ENCODE measurements at places on chromosomes 6 and 20.

DNA sequence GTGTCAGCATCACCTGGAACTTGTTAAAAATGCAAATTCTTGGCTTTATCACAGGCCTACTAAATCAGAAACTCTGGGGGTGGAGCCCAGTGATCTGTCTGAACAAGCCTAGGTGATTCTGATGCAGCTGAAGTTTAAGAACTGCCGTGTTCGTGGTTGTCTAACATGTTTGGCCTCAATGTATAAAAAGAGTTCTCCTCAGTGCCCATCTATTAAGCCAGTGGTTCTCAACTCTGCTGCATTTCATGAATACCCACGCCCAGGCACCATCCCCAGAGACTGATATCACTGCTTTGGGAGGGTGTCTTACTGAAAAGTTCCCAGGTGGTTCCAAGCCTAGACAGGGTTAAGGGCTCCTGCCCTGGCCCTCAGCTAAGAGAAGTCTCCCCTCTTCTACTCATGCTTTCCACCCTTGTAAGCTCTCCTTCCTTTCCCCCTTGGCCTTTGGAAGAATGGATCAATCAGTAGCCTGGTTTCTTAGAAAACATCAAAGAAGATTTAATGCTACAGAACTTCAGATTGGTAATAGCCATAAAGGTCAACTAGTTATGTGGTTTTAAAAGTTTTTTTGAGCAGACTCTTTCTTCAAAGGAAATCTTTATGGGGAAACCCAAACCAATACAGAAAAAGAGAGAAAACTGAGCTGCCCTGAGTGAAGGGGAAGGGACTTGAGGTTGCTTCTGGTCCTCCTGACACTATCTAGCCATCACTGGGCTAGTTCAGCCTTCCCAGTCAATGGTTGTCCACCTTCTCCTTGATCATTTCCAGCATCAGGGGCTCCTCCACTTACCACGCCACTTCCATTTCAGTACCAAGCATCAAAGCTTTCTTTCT is 38.9 kb upstream of the TNFAIP3 start:
- no peaks in the 10 kb centered on the region for H3K36me3 ChIP-seq
- no peak overlapping the region for H3K4me3 ChIP-seq
- H3K4me1 ChIP-seq: peaks cover 4% of the 10 kb centered on the region
- H3K27me3 ChIP-seq: no peaks in the 10 kb centered on the region
- DNase-seq: no peak
- no peak overlapping the region for H3K27ac ChIP-seq

DNA sequence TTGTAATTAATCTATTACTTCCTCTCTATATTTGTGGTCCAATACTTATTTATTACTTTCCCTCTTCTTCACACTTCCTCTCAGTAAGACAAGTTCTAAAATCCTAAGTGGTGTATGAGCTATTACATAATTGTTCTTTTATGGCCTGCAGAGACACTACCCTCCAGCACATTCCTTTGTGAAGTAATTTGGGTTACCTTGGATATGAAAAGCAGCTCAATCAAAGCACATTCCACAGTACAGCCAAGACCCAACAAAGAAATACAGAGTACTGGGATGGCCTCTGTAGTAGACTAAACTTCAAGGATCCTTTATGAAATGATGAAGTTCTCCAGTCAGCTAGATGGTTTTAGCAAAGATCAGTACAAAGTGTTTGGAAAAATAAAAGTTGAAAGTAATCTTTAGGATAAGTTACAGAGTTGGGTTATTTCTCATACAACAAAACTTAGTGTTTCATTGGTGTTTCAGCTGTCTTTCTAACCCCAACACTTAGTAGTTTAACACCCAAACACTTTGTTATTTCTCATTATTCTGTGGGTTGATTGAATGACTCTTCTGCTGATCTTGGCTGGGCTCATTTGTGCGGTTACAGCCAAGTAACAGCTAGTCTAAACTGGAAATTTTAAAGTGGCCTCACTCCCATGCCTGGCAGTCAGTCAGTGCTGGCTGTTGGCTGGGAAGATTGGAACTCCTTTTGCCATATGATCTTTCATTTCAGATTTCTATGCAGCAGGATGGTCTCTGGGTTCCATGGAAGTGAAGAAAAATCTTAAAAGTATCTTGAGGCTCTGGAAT is 161.5 kb upstream of the POU3F2 start:
- H3K4me3 ChIP-seq: no peak overlapping the region
- H3K36me3 ChIP-seq: no peaks in the 10 kb centered on the region
- no peak overlapping the region for H3K27ac ChIP-seq
- H3K4me1 ChIP-seq: no peaks in the 10 kb centered on the region

DNA sequence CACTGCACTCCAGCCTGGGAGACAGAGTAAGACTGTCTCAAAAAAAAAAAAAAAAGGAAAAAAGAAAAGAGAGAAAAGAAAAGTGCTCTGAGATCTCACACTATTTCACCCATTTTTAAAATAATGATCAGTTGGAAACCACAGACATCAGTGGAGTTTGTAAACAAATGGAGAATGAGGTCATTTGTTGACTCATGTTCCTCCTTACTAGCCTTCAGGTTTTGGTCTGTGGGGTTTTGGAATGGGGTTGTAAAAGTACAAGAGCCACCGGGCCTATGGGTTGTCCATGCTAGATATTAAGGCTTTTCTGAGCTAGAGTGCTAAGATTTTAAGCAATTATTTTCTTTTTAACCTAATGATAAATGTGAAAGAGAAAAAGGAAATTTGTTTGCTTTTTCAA is 104.4 kb upstream of the PRL start:
- no peak for DNase-seq
- H3K4me1 ChIP-seq: no peaks in the 10 kb centered on the region
- H3K27ac ChIP-seq: no peak overlapping the region

- DNase-seq: no peak
- no peaks in the 10 kb centered on the region for H3K27me3 ChIP-seq
- no peak overlapping the region for H3K27ac ChIP-seq
- H3K36me3 ChIP-seq: peaks cover 33% of the 10 kb centered on the region
- H3K4me3 ChIP-seq: no peak overlapping the region
These were observed 65.6 kb downstream of the ZNF292 start for GRCh38 chr6:87220997-87221396.

- H3K27me3 ChIP-seq: no peaks in the 10 kb centered on the region
- no peak for DNase-seq
- no peak overlapping the region for H3K4me3 ChIP-seq
- peaks cover 69% of the 10 kb centered on the region for H3K4me1 ChIP-seq
- peaks cover 2% of the 10 kb centered on the region for H3K36me3 ChIP-seq
These were observed 12.4 kb upstream of the MAPK13 start for GRCh38 chr6:36117658-36118549.

GRCh38 chr6:140909156-140909555 is 1223.6 kb upstream of the GJE1 start:
- H3K27me3 ChIP-seq: no peaks in the 10 kb centered on the region
- no peak overlapping the region for H3K27ac ChIP-seq
- no peaks in the 10 kb centered on the region for H3K4me1 ChIP-seq
- H3K36me3 ChIP-seq: no peaks in the 10 kb centered on the region
- DNase-seq: no peak

GRCh38 chr6:116975600-116975999 is 98.6 kb downstream of the RFX6 start:
- peaks cover 4% of the 10 kb centered on the region for H3K4me1 ChIP-seq
- no peak overlapping the region for H3K27ac ChIP-seq
- no peaks in the 10 kb centered on the region for H3K36me3 ChIP-seq
- peaks cover 6% of the 10 kb centered on the region for H3K27me3 ChIP-seq

- DNase-seq: no peak
- no peak overlapping the region for H3K4me3 ChIP-seq
- H3K27ac ChIP-seq: no peak overlapping the region
These were observed 95.2 kb upstream of the ADGRF4 start for GRCh38 chr6:47603227-47603626.

- peaks cover 40% of the 10 kb centered on the region for H3K36me3 ChIP-seq
- H3K4me1 ChIP-seq: no peaks in the 10 kb centered on the region
- no peaks in the 10 kb centered on the region for H3K27me3 ChIP-seq
- DNase-seq: no peak
- H3K27ac ChIP-seq: no peak overlapping the region
- no peak overlapping the region for H3K4me3 ChIP-seq
These were observed 34.2 kb upstream of the GSTA4 start for GRCh38 chr6:53029257-53029656.

DNA sequence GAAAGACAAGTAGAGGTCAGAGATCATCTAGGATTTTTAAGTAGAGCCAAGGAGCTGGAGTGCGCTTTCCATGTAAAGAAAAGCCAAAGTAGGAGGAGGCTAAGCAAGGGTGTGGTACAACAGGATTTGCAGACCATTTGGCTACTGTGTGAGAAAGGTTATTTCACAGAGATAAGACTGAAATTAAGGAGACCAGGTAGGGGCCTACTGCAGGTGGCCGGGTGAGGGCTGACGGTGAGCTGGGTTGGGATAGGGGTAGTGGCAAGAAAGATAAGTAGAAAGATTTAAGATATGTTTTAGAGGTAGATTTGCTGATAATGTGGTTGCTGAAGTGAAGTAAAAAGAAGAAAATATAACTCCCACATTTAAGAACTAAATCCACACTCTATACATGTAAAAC is 3.8 kb downstream of the BLOC1S5 start:
- peak overlapping the region; percentile 6 for H3K27ac ChIP-seq
- H3K4me3 ChIP-seq: no peak overlapping the region
- no peaks in the 10 kb centered on the region for H3K27me3 ChIP-seq
- DNase-seq: no peak
- H3K4me1 ChIP-seq: peaks cover 15% of the 10 kb centered on the region

GRCh38 chr6:6788394-6789032 is 200.0 kb downstream of the LY86 start:
- H3K36me3 ChIP-seq: no peaks in the 10 kb centered on the region
- no peaks in the 10 kb centered on the region for H3K4me1 ChIP-seq
- H3K27me3 ChIP-seq: no peaks in the 10 kb centered on the region
- H3K4me3 ChIP-seq: no peak overlapping the region
- H3K27ac ChIP-seq: no peak overlapping the region
- no peak for DNase-seq

GRCh38 chr20:48717095-48717672 is 110.6 kb downstream of the PREX1 start:
- H3K36me3 ChIP-seq: peaks cover 16% of the 10 kb centered on the region
- H3K4me3 ChIP-seq: peak overlapping the region; percentile 67
- H3K27me3 ChIP-seq: no peaks in the 10 kb centered on the region

- DNase-seq: no peak
- H3K27ac ChIP-seq: no peak overlapping the region
- no peaks in the 10 kb centered on the region for H3K27me3 ChIP-seq
- no peak overlapping the region for H3K4me3 ChIP-seq
- H3K4me1 ChIP-seq: no peaks in the 10 kb centered on the region
These were observed 903.1 kb downstream of the PHF3 start for GRCh38 chr6:64538722-64539121.

GRCh38 chr6:35757456-35758123 is 18.8 kb upstream of the CLPSL2 start:
- no peak for DNase-seq
- peaks cover 2% of the 10 kb centered on the region for H3K36me3 ChIP-seq

GRCh38 chr20:43842126-43843020 is 72.3 kb upstream of the TOX2 start:
- H3K27ac ChIP-seq: no peak overlapping the region
- peaks cover 6% of the 10 kb centered on the region for H3K27me3 ChIP-seq
- peaks cover 6% of the 10 kb centered on the region for H3K4me1 ChIP-seq
- H3K4me3 ChIP-seq: no peak overlapping the region
- H3K36me3 ChIP-seq: no peaks in the 10 kb centered on the region

GRCh38 chr6:51777618-51778017 is 309.8 kb downstream of the PKHD1 start:
- H3K36me3 ChIP-seq: no peaks in the 10 kb centered on the region
- H3K27ac ChIP-seq: no peak overlapping the region
- H3K4me1 ChIP-seq: no peaks in the 10 kb centered on the region

GRCh38 chr6:45576648-45577624 is 199.2 kb upstream of the SUPT3H start:
- no peaks in the 10 kb centered on the region for H3K27me3 ChIP-seq
- DNase-seq: no peak
- H3K4me3 ChIP-seq: no peak overlapping the region

- no peaks in the 10 kb centered on the region for H3K4me1 ChIP-seq
- H3K36me3 ChIP-seq: no peaks in the 10 kb centered on the region
- peaks cover 5% of the 10 kb centered on the region for H3K27me3 ChIP-seq
- DNase-seq: no peak
- H3K27ac ChIP-seq: no peak overlapping the region
- H3K4me3 ChIP-seq: no peak overlapping the region
These were observed 342.0 kb downstream of the TBC1D32 start for GRCh38 chr6:120992257-120992656.

DNA sequence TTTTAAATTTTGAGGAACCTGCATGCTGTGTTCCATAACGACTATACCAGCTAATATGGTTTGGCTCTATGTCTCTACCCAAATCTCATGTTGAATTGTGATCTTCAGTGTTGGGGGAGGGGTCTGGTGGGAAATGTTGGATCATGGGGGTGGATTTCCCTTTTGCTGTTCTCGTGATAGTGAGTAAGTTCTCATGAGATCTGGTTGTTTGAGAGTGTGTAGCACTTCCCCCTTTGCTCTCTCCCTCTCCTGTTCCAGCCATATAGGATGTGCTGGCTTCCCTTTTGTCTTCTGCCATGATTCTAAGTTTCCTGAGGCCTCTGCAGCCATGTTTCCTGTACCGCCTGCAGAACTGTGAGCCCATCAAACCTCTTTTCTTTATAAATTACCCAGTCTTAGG is 61.8 kb upstream of the NEDD9 start:
- H3K27ac ChIP-seq: no peak overlapping the region
- peaks cover 10% of the 10 kb centered on the region for H3K4me1 ChIP-seq
- DNase-seq: no peak
- H3K36me3 ChIP-seq: peaks cover 56% of the 10 kb centered on the region
- no peaks in the 10 kb centered on the region for H3K27me3 ChIP-seq

- peaks cover 6% of the 10 kb centered on the region for H3K27me3 ChIP-seq
- H3K27ac ChIP-seq: no peak overlapping the region
- peaks cover 7% of the 10 kb centered on the region for H3K4me1 ChIP-seq
- H3K4me3 ChIP-seq: peak overlapping the region; percentile 73
- H3K36me3 ChIP-seq: no peaks in the 10 kb centered on the region
These were observed 54.4 kb downstream of the GOPC start for GRCh38 chr6:117547688-117548621.

- no peak overlapping the region for H3K27ac ChIP-seq
- H3K4me1 ChIP-seq: peaks cover 3% of the 10 kb centered on the region
- peaks cover 14% of the 10 kb centered on the region for H3K27me3 ChIP-seq
- H3K4me3 ChIP-seq: no peak overlapping the region
These were observed 50.8 kb upstream of the MCUR1 start for GRCh38 chr6:13865141-13865540.

DNA sequence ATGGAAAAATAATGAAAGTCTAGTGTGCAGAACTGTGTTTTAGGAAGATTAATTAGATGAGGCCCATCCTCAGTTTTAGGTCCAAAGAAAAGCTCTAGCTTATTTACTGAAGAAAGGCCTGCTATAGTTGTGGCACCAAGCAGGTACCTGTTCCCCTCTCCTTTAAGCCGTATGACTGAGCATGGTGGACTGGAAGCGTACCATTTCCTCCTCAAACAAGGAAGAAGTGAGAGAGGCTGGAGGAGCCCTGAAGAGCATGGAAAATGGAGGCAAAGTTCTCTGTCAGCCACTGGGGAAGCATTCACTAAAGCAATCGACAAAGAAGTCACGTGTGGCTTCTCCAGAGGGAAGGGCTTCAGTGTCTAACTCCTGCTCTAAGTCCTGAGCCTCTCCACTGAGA is 100.2 kb downstream of the MAN1A1 start:
- no peak overlapping the region for H3K27ac ChIP-seq
- no peak for DNase-seq
- no peaks in the 10 kb centered on the region for H3K27me3 ChIP-seq
- no peak overlapping the region for H3K4me3 ChIP-seq
- no peaks in the 10 kb centered on the region for H3K4me1 ChIP-seq

Data from memory B cell (primary cell).